ENCODE measurements at places on chromosomes 16 and 17.

DNA sequence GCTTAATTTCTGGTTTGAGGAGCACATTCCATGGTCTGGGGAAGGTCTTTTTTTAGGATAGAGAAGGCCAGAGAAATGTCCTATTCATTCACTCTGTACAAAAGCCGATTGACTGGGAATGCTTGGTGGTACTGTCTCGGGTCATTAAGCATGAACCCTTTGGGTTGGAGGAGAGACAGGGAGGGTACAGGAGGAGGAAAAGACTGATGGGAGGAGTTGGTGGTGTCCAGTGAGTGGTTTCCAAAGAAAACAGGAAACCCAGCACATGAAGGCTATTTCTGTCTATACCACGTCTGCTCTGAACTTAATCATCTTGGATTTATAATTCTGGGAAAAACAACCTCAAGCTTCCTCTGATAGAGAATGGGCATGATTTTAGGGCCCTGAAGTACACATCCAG lies 111.9 kb downstream of the XYLT1 start:
- DNase-seq: no peak

DNA sequence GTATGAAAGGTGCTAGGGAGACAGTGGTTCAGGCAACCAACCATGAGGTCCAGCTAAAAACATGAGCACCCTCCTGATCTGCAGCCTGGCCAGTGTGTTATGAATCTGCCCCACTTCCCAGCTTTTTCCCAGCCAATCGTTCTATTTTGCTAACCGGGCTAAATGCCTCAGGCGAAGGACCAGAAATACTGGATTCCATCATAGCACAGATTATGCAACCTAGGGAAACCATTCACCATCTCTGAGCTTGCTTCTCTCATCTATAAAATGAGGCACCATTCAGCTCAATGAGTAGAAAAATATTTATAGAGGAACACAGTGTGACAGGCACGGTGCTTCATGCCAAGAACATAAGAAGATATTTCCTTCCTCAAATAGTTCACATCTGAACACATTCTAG lies 45.2 kb upstream of the NUDT7 start:
- DNase-seq: no peak

GRCh38 chr16:18062713-18063112 lies 273.8 kb downstream of the NPIPA8 start:
- no peak for DNase-seq

DNA sequence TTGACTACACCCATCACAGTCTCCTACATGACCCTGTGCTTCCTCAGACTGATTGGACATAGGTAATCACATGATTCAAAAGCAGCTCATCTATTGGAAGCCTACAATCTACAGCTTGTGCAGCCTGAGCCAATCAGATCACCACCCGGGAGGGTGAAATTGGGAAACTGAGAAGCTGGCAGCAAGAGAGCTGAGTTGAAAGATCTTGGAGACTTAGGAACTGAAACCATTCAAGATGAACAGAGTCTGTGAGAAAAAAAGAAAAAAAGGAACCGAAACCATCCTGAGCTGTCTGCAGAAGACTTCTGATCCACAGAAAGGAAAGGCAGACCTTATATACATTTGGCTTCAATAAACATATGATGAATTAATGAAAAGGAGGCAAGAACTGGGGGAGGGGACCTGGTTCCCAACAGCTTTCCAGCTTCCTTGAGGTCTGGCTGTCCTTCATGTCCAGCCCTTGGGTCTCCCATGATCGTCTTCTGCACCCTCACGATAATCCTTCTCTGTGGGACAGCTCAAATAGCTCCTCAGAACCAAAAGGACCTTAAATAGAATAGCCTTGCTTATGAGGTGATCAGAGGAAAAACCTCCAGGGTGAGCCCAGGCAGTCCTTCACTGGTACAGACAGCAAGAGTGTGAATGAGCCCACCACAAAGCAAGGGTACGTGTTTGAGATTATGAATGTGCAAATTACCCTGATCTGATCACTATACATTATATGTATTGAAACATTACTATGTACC lies 32.6 kb downstream of the PLXDC1 start:
- no peak for DNase-seq

GRCh38 chr17:80821546-80821945 lies 170.1 kb upstream of the CHMP6 start:
- no peak for DNase-seq

DNA sequence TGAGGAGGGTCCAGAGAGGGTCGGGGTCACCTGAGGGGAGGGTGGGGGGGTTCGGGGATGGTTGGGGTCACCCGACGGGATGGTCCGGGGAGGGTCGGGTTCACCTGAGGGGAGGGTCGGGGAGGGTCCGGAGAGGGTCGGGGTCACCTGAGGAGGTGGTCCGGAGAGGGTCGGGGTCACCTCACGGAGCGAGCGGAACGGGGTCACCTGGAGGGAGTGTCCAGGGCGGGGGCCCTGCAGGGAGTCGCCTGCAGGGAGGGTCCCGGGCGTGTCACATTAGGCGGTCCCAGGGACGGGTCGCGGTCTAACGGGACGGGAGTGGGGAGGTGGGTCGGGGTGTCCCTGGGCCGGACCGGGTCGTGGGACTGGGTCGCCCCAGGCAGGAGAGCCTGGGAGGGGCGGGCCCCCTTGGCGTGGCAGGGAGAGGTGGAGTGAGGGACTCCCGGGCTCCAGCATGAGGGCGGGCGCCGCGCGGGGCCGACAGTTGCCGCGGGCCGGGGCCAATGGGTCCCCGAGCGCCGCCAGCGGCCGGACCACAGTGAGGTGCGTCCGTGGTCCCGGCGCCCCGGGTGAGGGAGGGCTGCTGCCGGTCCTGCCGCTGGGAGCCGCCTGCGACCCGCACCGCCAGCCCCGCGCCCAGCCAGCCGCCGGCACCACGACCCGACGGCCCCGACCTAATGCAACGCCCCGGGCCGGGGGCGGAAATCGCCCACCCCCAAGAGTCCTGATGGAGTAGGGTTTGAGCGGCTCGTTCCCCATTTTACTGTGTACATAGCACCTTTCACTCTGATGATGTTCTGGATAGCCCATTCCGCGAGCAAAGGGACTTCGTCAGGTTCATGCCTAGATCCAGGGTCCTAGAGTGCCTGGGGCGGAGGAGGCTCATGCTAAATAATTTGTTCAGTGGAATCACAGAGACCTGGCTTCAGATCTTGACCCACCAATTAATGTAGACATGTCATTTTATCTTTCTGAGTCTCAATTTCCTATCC lies 1.2 kb upstream of the ABCA3 start:
- DNase-seq: no peak

GRCh38 chr17:3008336-3009288 lies 54.8 kb downstream of the OR1D5 start:
- DNase-seq: no peak

GRCh38 chr17:77783991-77784820 lies 174.3 kb upstream of the TNRC6C start:
- no peak for DNase-seq

DNA sequence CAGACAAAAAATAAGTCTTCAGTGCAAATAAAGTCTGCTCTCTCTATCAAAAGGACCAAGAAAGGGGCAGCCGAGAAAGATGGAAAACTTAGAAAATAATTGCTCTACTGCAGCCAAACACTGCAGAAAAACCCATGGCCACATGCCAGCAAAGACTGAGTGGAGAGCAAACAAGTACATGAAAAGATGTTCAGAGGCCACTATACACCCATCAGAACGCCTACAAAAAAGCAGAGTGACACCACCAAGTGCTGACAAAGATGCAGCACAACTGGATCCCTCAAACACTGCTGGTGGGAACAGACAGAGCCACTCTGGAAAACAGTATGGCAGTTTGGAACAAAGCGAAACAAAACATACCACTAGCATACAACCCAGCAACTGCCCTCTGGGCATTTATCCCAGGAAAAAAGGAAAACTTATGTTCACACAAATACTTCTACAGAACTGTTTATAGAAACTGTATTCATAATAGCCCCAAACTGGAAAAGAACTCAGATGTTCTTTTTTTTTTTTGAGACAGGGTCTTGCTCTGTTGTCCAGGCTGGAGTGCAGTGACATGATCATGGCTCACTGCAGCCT lies 36.7 kb downstream of the KIAA0753 start:
- DNase-seq: no peak
